ENCODE measurements at places on chromosomes 4 and X. TPM values are rescaled to one million over a fixed set of nuclear protein-coding genes. Genes with fewer than 3 reads are reported as not detected.

TMPRSS11D gene
- not detected for total RNA-seq

MANBA gene
- total RNA-seq, result 15.8 TPM

- no peak for DNase-seq
These were observed 98.7 kb upstream of the DDIT4L start for GRCh38 chr4:100288811-100289529.

DNA sequence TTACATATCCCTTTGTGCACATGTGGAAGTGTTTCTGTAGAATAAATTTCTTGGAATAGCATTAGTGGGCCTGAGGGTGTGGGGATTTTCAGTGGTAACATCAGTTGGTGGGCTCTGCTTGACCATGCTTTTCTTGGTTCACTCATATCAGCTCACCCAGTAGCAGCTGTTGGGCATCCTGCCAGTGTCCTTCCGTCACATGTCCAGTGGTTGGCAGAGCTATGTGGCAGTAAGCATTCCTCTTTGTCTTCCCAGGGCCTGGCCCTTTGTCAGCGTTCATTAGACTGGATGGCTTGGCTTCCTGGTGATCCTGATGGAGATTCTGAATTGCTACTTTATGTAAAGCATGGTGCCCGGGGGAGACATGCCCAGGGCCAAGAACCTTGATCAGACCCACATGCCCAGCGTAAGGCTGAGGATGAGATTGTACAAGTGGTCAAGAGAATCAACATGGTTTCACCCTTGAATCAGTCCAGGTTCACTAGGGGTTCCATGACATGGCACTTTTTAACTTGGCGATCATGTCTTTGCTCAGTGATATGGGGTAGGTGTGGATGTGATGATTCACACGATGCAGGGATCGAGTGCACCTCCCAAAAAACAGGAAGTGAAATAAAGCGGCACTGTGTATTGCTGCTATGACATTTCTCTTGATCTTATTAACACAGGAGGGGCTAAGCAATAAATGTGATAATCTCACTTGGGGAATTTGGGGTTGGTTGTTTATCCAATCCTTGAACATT is 72.1 kb upstream of the IGFBP7 start:
- DNase-seq, result no peak

DNA sequence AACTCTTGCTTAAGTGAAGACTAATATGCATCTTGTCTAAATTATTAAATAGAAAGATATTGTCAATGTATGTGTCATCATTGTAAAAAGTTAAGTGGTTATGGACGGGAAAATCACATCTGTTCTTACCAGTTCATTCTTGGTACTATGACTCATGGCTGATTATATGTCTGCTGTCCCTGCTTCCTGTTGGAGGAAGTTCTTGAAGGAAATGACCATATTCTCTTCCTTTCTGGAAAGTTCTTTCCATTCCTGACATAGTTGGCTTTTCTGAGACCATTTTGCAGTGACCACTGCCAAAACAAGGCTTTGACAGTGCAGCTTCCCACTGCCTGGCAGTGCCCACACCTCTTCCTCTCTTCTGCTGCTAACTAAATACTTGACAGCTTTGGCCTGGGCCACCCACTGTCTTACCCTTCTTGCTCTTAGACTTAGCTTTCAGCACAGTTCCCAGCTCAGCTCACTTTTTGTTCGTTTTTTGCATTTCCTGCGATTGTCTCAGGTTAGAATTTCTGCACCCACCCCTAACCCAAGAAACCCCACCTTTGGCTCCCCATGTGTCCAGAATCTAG is 13.2 kb upstream of the CLDN24 start:
- DNase-seq, result no peak

GRCh38 chr4:7198440-7199128 is 6.2 kb downstream of the SORCS2 start:
- no peak for DNase-seq
